ENCODE measurements at places on chromosomes 6 and 20. TPM values are rescaled to one million over a fixed set of nuclear protein-coding genes. Genes with fewer than 3 reads are reported as not detected.

DNA sequence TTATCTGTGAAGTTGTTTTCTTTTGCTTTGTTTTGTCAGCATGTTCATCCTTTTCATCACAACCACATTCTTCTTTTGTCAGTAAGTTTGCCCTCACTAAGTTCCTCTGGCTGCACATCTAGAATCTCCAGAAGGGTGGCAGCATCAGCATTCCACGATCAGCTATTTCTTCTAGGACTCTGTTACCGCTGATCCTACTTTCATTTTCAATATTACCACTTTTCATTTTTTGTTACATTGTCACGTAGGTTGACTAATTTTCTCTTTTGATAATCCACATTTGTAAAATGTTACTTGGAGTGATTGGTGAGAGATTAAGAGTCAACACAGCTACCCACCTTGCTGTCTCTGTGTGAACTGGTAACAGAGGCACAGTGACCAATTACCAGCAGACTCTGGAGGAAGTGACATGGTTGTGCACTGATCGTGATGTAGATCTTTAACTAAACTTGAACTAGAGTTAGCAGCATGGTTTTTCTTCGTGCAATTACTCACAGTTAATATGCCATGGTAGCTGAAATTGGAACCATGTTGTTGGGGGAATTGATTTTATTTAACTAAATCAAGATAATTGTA, 307.9 kb upstream of the SLC35B3 start:
- no peak overlapping the region for H3K27ac ChIP-seq
- H3K27me3 ChIP-seq = no peaks in the 10 kb centered on the region
- no peaks in the 10 kb centered on the region for H3K36me3 ChIP-seq
- H3K4me3 ChIP-seq = no peak overlapping the region

- peaks cover 12% of the 10 kb centered on the region for H3K36me3 ChIP-seq
- H3K27ac ChIP-seq = peak overlapping the region; percentile 73
- H3K27me3 ChIP-seq = no peaks in the 10 kb centered on the region
- peaks cover 27% of the 10 kb centered on the region for H3K4me1 ChIP-seq
- peak overlapping the region; percentile 58 for H3K4me3 ChIP-seq
Observed at GRCh38 chr20:63273635-63274380, 1.2 kb downstream of the ARFGAP1 start.

SYCP2L gene
- 3.3 TPM for total RNA-seq

TP53TG5 gene
- total RNA-seq = not detected

- H3K4me1 ChIP-seq = no peaks in the 10 kb centered on the region
- H3K27me3 ChIP-seq = no peaks in the 10 kb centered on the region
- no peak for DNase-seq
- H3K27ac ChIP-seq = no peak overlapping the region
- H3K4me3 ChIP-seq = no peak overlapping the region
Observed at GRCh38 chr6:156199182-156199581, 578.0 kb upstream of the ARID1B start.

- peaks cover 6% of the 10 kb centered on the region for H3K4me1 ChIP-seq
- H3K27ac ChIP-seq = no peak overlapping the region
- DNase-seq = no peak
- no peaks in the 10 kb centered on the region for H3K36me3 ChIP-seq
- no peak overlapping the region for H3K4me3 ChIP-seq
Observed at GRCh38 chr6:77106992-77107391, 356.3 kb downstream of the HTR1B start.

C20orf204 gene
- 3.0 TPM for total RNA-seq

DNA sequence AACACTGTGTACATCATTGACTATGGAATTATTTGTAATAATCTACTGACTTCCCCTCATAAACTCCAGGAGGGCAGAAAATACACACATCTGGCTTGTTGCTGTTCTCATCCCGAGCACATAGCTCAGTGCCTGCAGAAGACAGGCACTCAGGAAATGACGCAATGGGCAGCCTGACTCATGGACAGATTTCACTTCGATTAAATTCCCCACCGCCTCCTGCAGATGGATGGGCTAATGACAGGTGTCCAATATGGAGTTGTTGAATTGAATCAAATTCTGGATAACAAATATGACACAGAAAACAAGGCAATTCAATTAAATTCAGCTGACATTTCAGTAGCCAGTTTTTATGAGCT, 9.1 kb downstream of the ANKRD60 start:
- no peaks in the 10 kb centered on the region for H3K4me1 ChIP-seq
- H3K36me3 ChIP-seq = no peaks in the 10 kb centered on the region
- H3K27ac ChIP-seq = no peak overlapping the region
- no peak for DNase-seq
- peaks cover 3% of the 10 kb centered on the region for H3K27me3 ChIP-seq

DNA sequence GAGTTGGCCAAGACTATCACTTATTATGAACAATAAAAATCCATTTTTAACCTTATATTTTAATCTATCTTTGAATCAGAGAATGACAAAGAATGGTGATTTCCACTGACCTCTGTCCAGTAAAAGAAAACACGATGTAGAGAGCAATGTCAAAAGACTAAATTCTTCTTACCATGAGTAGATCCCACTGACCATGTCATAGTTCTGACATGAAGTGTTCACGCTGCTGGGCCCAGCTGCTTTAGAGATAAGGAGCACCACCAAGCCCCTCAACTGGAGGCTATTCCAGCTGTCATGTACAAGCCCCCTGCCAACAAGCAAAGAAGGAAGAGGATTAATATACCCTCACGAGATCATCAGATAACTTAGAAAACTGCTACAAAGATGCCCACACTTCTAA, 125.3 kb downstream of the PDSS2 start:
- no peaks in the 10 kb centered on the region for H3K36me3 ChIP-seq
- DNase-seq = no peak
- H3K27ac ChIP-seq = no peak overlapping the region
- no peaks in the 10 kb centered on the region for H3K27me3 ChIP-seq
- H3K4me1 ChIP-seq = no peaks in the 10 kb centered on the region

DNA sequence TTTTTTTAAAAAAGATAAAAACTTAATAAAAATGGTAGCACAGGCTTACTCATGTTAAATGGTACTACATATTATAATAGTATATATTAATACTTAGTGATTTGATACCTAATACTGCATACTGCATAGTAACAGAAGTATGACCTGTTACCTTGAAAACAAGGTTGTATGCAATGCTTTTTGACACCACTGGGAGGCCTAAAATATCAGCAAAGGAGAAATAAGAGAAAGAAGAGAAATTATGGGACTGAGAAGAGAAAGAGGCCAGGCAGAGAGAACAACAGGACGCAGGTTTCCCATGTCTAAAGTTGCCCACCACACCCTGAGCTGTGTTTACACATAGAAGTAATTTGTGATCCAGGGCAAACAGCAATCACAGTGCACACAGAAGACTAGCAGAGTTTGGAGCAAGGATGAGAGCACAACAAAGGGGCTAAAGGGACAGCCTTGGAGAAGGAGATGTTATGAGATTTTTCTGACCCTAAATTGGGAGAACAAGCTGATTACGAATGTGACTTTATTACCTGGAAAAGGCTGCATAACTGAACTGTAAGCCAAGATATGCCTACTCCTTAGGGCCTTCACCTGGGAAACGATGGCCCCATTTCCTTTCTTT, 73.2 kb downstream of the ROS1 start:
- H3K27ac ChIP-seq = no peak overlapping the region
- DNase-seq = no peak
- H3K36me3 ChIP-seq = no peaks in the 10 kb centered on the region
- H3K4me1 ChIP-seq = no peaks in the 10 kb centered on the region
- H3K4me3 ChIP-seq = no peak overlapping the region
